AG04450 (cell line): ENCODE measurements at places on chromosomes 7 and 10.

DNA sequence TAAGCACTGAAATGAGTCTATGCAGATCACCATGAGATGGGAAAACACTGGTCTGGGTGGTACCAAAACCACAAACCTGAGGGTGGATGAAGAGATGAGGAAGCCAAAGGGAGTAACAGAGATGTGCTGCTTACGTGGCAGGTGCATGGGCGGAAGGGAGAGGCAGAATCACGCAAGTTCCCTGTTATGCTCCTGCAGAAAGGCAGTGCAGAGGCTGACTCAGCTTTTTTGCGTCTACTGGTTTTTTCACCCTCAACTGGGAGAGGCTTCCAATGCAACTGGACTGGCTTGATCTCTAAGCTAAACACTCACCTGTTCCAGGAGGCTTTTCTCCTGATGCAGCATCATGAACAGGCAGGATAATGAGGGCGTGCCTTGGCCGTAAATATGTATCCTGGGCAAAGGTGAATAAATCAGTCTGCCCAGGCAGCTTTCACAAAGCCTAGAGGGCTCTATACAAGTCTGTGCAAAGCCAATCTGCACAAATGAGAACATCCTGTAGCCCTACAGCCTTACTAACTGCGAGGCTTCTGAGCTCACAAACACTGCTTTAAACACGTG lies 95.4 kb upstream of the AFAP1L2 start:
- DNase-seq: no peak

GRCh38 chr7:147796581-147796980 lies 794.0 kb upstream of the C7orf33 start:
- no peak for DNase-seq

DNA sequence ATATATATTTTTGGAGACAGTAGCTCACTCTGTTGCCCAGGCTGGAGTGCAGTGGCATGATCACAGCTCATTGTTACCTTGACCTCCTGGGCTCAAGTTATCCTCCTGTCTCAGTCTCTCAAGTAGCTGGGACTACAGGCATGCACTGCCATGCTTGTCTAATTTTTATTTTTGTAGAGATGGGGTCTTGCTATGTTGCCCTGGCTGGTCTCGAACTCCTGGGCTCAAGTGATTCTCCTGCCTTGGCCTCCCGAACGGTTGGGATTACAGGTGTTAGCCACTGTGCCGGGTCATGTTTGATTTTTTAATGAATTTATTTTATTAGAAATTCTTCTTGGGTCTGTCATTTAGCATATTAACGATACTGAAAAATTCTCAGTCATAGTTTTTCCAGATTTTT lies 70.5 kb downstream of the TMEM270 start:
- DNase-seq: no peak

- DNase-seq: no peak
Observed at GRCh38 chr10:25877296-25877695, 56.7 kb upstream of the MYO3A start.
